ENCODE measurements at places on chromosomes 12 and 14. TPM values are rescaled to one million over a fixed set of nuclear protein-coding genes. Genes with fewer than 3 reads are reported as not detected.

ANO4 gene
- 0.30 TPM for total RNA-seq

DNA sequence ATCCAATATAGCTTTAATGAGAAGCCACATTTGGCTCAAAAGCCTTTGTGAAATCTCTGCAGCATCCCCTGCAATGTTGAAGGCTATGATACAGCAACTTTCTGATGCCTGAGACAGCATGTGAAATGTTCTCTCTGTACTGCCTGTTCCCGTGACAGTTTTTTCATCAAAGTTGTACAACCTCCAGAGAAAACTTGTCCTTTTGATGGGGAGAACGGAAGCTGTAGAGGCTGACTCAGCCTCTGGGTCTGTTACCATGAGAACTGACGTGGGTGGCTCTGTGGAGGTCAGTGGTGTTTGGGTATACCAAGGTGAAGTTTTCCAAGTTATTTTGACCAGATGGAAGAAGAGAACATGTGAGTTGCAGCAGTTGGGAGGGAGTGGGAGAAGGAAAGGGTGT is 17.0 kb downstream of the SLC4A8 start:
- DNase-seq = no peak

DNA sequence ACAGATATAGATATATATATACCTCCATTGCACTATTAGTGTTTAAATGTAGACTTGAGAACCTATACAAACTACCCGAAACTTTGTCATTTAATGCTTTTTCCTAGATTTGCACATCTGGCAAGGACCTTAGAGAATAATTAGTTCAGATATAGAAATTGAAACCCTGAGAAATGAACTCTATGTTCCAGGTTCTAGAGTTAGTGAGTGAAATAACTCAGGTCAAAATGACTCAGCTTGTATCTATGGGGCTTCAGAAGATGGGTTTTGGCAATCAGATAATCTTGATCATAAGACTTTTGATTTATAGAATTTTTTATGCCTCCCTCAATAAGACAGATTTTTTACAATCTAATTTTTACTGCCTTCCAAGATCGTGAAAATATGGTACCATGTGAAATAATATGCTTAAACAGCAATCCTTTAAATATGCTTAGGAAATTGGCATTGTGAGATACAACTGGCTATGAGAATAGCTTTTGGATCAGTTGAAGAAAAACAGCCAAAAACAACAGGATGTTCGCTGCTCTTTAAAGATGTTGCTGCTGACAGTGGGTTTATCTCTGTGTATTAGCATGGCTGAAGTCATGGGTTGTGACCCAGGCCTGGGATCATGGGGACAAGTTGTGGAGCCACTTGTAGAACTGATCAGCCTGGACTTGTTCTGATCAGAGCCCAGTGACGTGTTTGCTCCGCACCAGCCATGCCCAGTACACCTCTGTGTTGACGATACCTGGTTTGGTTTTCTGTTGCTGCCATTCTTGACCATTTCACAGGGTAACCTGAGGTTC is 63.6 kb downstream of the TTLL5 start:
- no peak for DNase-seq

GRCh38 chr14:50786751-50787464 is 44.1 kb downstream of the NIN start:
- DNase-seq = no peak

PKP2 gene
- total RNA-seq = 463 TPM

LRRC43 gene
- total RNA-seq = 0.43 TPM

OVCH1 gene
- total RNA-seq = not detected

CLIP1 gene
- 107 TPM for total RNA-seq

PGAM5 gene
- total RNA-seq = 26.1 TPM

CLEC9A gene
- not detected for total RNA-seq

LRIG3 gene
- total RNA-seq = 6.1 TPM

KRT80 gene
- 1.2 TPM for total RNA-seq

DNA sequence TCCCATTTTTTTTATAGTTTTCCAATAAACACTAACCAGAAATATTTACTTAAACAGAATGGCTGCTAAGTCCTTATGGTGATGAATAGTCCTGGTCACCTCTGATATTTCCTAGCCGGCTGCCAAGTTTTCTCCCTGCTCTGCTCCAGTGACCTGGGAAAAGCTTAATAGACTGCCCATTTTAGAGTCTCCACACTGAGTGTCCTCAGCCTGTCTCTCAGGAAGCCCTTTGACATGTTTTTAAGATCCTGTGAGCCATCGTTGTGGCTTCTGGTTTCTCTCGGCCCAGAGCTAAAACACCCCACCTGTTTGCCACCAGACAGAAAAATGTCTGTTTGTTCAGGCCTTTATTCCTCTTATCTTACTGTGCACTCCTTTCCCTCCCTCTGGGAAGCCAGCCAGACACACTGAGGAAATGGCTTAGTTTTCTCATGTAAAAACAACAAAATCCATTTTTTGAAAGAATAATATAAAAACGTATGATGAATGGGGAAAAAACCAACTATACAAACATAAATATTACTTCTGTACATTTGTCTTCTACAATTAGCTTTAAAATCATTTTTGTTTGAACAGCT is 25.4 kb upstream of the ALDH2 start:
- DNase-seq = no peak
